ENCODE measurements at places on chromosomes 5 and 9.

DNA sequence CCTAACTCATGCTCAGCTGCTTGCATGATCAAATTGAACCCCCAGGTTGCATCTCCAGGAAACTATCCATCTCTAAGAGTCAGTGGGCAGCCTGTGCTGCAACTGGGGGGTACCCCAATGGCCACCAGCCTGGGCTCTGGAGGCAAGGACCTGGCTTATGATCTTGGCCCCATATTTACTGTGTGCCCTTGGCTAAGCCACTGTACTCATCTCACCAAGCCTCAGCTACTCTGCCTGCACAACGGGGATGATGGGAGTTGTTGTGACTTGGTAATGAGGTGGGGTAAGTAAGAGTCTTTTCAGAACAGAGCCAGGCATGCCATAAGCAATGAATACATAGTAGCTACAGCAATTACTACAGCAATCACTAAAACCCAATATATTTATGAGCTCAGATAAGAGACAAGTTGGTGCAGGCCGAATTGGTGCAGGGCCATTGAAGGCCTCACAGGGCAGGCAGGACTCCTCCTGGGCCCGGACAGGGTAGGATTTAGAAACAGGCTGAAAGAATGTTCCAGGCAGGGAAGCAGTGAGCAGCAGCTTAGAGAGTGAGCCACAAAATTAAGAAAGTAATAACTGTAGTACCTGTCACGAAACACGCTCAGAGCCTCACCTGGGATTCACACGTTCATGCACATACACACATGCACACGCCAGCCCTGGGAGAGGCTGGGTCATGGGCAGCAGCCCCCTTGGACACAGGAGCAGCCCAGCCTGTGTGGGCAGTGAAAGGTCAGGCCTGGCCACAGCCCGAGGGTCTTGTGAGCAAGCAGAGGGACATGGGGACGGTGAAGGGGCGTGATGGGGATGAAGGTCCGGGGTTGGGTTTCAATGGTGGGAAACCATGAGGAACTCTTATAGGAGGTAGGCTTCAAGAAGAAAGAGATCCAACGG lies 74.1 kb downstream of the PAX5 start:
- DNase-seq, result no peak

GRCh38 chr5:76953551-76954382 lies 922 bp downstream of the CRHBP start:
- DNase-seq, result no peak

- DNase-seq, result no peak
Observed at GRCh38 chr5:132458651-132459030, 31.9 kb downstream of the IRF1 start.

DNA sequence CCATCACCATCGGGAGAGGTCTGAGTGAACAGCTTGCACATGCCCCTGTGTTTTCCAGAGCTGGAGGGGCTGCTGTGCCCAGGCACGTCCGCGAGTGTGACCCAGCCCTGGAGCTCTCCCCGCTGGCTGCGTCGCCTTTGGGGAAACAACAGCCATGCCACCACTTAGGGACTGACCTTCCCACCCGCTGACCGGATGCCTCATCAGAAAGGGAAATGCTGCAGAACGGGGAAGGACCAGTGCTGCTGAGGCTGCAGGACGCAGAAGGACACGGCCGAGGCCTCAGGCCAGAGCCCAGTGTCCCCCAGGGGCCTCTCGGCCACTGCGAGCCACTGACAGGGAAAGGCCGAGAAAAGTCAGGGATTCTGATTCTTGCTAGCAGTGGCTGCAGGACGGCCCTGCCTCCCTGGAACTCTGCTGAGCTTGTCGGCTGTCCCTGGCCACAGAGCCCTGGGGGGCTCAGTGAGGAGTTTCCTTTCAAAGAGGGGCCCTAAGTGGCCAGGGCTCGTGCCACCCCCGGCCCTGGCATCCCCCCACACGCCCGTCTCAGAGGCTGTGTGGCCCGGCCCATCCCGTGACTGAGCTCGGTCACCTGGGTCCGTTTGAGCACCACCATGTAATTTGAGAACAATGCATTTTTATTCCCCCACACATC lies 130.8 kb downstream of the ZNF354C start:
- DNase-seq, result no peak

- no peak for DNase-seq
Observed at GRCh38 chr5:31225118-31225517, 31.6 kb downstream of the CDH6 start.
